ENCODE measurements at places on chromosomes 1 and 21.

DNA sequence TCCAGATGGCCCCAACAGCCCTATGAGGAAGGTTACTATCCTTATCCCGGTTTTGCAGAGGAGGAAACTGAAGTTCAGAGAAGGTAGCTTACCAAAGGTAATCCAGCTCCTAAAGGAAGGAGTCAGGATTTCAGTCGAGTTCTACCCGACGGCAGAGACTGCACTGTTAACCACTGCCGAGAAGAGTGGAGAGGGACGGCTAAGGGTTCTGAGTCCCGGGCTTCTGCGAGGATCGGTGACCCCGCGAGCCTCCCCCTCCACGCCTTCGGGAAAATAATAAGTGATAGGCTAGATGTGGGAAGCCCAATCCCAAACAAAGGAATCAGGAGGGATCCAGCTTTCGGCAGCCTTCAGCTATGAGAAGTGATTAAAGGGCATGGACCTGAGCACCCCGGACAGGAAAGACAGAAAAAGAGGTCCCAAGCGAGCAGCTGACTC, 587 bp downstream of the TMEM53 start:
- no peak for DNase-seq

GRCh38 chr21:17911628-17912027, 92.5 kb upstream of the C21orf91 start:
- no peak for DNase-seq

DNA sequence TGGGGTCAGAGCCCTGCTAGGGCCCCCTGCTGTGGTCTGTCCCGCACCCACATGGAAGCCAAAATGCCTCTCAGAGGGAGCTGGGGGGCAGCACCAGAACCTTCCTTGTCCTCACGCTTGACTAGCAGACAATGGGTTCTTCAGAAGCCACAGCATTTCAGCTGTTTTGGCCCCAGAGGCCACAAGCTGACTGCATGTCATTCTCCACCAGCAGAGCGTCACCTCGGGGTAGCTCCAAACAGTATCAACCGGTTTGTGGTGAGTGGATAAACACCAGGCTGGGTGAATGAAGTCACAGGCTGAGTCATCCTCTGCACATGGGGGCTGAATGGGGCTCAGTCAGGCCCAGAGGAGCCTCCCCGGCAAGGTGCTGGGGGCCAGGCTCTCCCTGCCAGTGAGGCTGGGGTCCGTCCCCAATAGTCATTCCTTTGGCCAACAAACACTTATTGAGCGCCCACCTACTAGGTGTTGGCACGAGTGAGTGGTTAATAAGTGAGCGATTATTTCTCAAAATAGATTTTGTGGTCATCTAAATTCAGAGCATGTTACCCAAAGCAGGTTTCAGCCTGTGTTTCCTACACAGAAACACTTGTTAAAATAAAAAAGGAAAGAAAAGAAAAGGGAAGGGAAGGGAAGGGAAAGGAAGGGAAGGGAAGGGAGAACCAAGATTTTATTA, 9.1 kb downstream of the OLIG1 start:
- peak; percentile 73 for DNase-seq

DNA sequence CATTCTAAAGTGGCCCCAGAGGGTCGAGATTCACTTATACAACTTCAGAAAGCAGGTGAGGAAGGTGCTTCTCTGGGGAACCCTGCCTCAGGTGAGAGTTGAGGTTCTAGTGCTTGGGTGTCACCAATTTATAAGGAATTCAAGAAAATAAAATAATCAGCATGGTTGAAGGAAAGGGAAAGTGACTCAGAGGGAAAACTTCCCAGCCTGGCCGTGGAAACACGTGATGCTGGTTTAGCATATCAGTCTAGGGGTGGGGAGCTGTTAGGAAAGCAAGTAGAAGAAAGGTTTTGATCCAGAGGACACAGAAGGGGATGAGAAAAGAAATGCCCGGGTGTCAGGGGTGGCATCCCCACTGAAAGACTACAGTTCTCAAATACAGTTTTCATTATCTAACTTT, 37.7 kb upstream of the TMEM125 start:
- DNase-seq, result no peak

GRCh38 chr1:6935361-6935883, 150.2 kb downstream of the CAMTA1 start:
- no peak for DNase-seq

GRCh38 chr1:215631489-215631888, 64.4 kb downstream of the KCTD3 start:
- no peak for DNase-seq

- no peak for DNase-seq
Measured at GRCh38 chr1:243267471-243267880, 11.6 kb downstream of the SDCCAG8 start.

- no peak for DNase-seq
Measured at GRCh38 chr1:211371406-211372105, 44.9 kb downstream of the TRAF5 start.

- no peak for DNase-seq
Measured at GRCh38 chr1:214300149-214300780, 19.3 kb downstream of the SMYD2 start.

GRCh38 chr1:152811671-152812070, at the start of gene LCE1B:
Gene LCE1B, plus strand, starts transcription at chr1:152811971. Its CDS starts 476 bp downstream, at chr1:152812447.
- DNase-seq, result no peak

DNA sequence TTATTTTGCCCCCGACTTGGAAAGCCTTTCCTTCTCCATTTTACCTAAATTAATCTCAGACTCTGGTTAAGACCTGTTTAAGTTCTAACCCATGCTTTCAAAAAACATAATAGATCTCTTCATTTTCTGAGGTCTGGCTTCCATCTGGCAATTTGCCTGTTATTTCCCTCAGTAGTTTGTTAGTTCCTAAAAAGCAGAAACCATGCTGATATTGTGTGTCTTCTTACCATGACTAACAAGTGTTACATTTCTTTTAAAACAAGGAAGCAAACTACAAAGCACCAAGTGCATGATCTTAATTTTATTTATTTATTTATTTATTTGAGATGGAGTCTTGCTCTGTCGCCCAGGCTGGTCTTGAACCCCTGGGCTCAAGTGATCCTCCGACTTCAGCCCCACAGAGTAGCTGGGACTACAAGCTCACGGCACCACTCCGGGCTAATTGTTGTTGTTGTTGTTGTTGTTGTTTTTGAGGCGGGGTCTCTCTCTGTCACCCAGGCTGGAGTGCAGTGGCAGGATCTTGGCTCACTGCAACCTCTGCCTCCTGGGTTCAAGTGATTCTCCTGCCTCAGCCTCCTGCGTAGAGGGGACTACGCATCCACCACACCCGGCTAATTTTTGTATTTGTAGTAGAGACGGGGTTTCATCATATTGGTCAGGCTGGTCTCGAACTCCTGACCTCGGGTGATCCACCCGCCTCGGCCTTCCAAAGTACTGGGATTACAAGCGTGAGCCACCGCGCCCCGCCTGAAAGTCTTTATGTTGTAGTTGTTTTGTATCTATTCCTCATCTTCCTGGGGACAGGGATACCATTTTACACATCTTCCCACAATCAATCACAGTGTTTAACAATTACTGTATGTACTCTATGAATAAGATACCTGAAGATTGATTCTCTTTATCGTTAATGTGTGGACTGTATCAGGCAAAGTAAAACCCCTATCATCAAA, 1.3 kb upstream of the PATJ start:
- no peak for DNase-seq

GRCh38 chr1:208137193-208137592, 107.0 kb downstream of the PLXNA2 start:
- DNase-seq, result no peak

DNA sequence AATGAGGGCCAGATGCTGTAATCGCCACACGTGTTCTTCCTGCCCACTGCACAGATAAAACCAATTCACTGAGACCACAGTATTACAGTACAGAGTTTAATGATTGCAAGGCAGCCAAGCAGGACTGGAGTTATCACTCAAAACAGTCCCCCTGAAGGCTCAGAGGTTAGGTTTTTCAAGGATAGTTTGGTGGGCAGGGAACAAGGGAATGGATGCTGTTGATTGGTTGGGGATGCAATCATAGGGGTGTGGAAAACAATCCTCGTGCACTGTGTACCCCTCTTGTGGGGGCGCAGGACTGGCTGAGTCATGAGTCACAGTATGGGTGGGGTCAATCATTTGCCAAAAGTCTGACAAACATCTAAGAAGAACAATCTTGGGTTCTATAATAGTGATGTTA, 12.4 kb upstream of the USP1 start:
- no peak for DNase-seq

DNA sequence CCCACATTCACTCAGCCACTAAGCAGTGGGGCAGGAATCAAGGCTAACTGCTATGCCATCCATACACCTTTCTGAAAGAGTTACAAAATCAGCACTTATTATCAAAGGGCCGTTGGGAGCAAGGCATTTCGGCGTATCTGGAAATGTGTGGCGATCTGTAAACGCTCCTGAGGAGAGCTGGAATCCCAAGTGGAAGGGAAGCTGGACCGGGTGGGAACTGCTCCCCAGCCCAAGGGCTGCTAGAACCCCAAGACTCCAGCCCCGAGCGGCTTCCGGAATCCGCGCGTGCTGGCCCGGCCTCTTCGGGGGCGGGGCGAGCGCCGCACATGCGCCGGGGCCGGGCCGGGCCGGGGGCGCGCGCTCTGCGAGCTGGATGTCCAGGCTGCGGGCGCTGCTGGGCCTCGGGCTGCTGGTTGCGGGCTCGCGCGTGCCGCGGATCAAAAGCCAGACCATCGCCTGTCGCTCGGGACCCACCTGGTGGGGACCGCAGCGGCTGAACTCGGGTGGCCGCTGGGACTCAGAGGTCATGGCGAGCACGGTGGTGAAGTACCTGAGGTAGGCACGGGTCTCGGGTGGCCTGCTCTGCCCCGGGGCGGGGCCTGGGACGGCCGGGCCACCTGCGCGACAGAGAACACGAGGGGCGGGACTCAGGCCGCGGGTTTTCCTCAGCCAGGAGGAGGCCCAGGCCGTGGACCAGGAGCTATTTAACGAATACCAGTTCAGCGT, at the start of gene NAXE:
NAXE (plus strand) TSS at position 345 of the 726 bp plus-strand sequence; CDS start at position 374, 29 bp downstream.
- DNase-seq, result peak; percentile 73

- DNase-seq, result no peak
Measured at GRCh38 chr1:27609210-27609555, 5.2 kb upstream of the AHDC1 start.

DNA sequence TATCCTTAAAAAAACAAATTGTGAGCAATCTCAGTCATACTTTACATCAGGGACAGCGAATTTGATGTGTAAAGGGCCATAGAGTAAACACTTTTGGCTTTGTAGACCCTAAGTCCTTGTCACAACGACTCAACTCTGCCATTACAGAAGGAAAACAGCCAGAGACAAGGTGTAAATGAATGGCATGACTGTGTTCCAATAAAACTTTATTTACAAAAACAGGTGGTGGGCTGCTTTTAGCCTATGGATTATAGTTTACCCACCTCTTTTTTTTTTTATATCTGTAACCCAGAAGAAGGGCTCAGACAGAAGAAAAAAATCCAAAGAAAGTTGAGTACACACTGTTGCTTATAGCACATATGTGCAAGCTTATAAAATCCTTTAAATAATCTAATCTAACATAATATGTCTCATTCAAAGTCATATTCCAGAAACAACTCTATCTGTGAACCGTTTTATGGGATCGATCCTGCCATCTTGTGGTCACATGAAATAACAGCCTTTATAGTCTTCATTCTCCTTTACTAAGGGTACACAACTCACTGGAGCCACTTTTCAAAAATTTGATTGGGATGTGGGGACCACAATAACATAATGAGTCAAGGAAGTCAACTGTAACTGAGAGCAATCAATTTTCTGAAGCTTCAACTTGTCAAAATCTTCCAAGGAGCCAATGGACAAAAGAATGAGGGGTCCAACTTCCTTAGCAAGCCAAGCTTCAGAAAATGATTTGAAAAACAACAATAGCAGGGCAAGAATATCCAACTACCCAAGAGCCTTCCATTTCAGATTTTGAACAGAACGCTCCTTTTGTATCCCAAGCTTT, 142.2 kb upstream of the KRTAP19-8 start:
- peak; percentile 35 for DNase-seq

GRCh38 chr1:79681382-79681781, 674.9 kb upstream of the ADGRL4 start:
- DNase-seq, result no peak

GRCh38 chr1:93969371-93969770, 60.1 kb upstream of the GCLM start:
- no peak for DNase-seq

- DNase-seq, result peak; percentile 40
Measured at GRCh38 chr1:205210756-205211168, 740 bp downstream of the DSTYK start.

DNA sequence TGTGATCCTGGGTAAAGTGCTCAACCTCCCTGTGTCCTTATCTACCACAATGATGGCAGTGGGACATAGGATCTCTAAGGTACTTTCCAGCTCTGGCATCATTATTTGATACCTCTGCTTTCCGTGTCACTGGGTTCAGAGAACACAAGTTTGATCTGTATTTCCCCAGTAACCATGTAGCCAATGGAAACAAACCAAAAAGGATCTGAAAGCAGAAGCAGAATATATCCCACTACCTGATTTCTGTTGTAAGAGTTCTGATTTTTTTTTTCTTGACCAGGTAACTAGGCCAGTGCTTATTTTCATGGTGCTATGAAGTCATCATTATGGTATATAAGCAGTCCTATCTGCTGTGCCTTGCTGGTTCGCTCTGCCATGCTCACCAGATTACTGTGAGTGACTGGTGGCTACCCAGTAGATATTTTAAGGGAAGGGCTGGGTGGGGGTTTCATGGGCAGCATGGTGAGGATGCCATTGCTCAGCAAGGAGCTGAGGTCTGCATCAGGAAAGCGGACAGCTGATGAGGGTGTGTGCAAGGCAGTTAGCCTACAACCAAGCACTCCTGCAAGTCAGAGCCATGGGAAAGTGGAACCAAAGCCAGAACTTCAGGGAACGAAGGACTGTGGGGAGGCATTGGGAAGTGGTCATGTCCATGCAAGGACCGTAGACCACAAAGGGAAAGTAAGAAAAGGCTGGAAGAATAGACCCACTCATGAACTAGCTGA, 104.9 kb upstream of the EDEM3 start:
- DNase-seq, result no peak

DNA sequence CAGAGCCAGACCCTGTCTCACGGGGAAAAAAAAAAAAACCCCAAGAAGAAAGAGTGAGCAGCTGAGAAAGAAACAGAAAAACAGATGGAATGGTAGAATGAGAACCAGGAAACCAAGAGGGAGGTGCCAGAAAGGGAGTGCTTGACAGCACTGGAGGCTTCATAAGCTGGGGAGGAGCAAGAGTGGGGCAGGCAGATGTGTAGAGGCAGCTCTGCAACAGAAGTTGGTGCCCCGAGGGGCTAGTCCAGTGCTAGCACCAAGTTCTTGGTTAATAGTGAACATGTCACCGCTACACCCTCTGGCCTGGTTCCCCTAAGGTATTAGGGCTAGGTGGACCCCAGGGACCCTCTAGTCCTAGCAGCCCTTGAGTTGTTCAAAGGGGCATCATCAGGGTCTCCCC, 98.0 kb downstream of the TGFBR3 start:
- no peak for DNase-seq

GRCh38 chr1:67280696-67281095, 27.0 kb upstream of the IL12RB2 start:
- DNase-seq, result no peak

DNA sequence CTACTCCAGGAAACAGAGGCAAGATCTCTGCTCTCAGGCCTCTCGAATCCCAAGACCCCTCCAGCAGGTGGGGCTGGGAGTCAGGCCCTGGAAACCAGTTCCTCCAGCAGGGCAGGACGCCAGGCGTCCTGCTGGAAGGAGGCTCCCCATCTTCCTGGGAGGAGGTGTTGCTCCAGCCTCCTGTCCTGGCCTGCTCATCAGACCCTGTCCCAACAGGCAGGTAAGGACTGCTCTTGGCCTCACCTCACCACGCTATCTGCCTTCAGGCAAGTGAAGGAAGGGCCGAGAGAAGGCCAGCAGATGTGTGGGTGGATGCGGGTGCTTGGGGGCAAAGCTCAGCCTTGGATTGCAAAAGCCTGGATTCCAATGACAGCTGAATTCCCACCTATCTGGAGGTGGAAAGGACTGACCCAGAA, 82.9 kb downstream of the SSBP3 start:
- no peak for DNase-seq

GRCh38 chr1:114794038-114794437, 13.6 kb upstream of the SIKE1 start:
- DNase-seq, result no peak

All from activated CD8-positive, alpha-beta T cell treated with anti-CD3 and anti-CD28 coated beads for 36 hours (primary cell).